ENCODE measurements at places on chromosomes 3 and 15.

GRCh38 chr15:58684751-58685150 is 64.8 kb downstream of the ADAM10 start:
- no peak overlapping the region for H3K4me3 ChIP-seq
- H3K4me1 ChIP-seq = no peaks in the 10 kb centered on the region
- H3K27ac ChIP-seq = no peak overlapping the region
- no peaks in the 10 kb centered on the region for H3K27me3 ChIP-seq
- H3K36me3 ChIP-seq = no peaks in the 10 kb centered on the region

DNA sequence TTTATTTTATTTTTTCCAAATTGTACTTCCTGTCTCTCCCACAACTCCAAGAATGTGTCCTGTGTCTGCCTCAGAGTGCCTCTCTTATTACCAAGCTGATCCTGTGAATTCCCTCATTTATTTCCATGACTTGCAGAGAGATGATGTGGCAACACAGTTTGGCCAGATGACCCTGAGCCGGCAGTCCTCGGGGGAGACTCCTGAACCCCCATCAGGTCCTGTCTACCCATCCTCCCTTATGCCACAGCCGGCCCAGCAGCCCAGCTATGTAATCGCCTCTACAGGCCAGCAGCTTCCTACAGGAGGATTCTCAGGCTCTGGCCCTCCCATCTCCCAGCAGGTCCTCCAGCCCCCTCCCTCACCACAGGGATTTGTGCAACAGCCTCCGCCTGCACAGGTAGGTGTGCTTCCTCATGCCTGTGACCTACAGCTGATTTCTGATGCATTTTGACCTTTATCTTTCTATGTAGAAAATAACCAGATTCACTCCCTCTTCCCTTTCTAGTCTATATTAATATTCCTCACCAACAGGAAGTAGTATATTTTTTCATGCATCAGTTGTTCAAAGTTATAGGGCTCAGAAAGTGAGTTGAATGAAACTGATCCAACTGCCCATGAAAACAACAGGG is 100.0 kb downstream of the ARPP21 start:
- H3K4me3 ChIP-seq = no peak overlapping the region
- no peak for DNase-seq
- H3K27me3 ChIP-seq = no peaks in the 10 kb centered on the region
- H3K4me1 ChIP-seq = no peaks in the 10 kb centered on the region

GRCh38 chr3:105608623-105609022 is 241.9 kb downstream of the ALCAM start:
- H3K4me3 ChIP-seq = no peak overlapping the region
- H3K27ac ChIP-seq = no peak overlapping the region
- H3K4me1 ChIP-seq = no peaks in the 10 kb centered on the region

DNA sequence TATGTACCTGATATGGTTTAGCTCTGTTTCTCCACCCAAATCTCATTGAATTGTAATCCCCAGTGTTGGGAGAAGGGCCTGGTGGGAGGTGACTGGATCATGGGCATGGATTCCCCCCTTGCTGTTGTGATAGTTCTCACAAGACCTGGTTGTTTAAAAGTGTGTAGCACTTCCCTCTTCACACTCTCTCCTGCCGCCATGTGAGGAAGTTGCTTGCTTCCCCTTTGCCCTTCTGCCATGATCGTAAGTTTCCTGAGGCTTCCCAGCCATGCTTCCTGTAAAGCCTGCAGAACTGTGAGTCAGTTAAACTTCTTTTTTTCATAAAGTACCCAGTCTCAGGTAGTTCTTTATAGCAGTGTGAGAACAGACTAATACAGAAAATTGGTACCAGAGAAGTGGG is 93.1 kb downstream of the C3orf70 start:
- no peak overlapping the region for H3K27ac ChIP-seq
- no peaks in the 10 kb centered on the region for H3K36me3 ChIP-seq
- no peak overlapping the region for H3K4me3 ChIP-seq
- no peaks in the 10 kb centered on the region for H3K27me3 ChIP-seq
- H3K4me1 ChIP-seq = no peaks in the 10 kb centered on the region

- no peaks in the 10 kb centered on the region for H3K4me1 ChIP-seq
- H3K27me3 ChIP-seq = no peaks in the 10 kb centered on the region
- no peak overlapping the region for H3K4me3 ChIP-seq
- no peak overlapping the region for H3K27ac ChIP-seq
- no peak for DNase-seq
Observed at GRCh38 chr3:38604246-38604645, 45.2 kb downstream of the SCN5A start.
